Daoy (cell line): ENCODE measurements at places on chromosomes 13 and 19.
A peak's percentile ranks its signal among the peaks of the same experiment; 100 is the strongest.

- no peak for DNase-seq
Measured at GRCh38 chr19:31761281-31761913, 412.2 kb upstream of the TSHZ3 start.

DNA sequence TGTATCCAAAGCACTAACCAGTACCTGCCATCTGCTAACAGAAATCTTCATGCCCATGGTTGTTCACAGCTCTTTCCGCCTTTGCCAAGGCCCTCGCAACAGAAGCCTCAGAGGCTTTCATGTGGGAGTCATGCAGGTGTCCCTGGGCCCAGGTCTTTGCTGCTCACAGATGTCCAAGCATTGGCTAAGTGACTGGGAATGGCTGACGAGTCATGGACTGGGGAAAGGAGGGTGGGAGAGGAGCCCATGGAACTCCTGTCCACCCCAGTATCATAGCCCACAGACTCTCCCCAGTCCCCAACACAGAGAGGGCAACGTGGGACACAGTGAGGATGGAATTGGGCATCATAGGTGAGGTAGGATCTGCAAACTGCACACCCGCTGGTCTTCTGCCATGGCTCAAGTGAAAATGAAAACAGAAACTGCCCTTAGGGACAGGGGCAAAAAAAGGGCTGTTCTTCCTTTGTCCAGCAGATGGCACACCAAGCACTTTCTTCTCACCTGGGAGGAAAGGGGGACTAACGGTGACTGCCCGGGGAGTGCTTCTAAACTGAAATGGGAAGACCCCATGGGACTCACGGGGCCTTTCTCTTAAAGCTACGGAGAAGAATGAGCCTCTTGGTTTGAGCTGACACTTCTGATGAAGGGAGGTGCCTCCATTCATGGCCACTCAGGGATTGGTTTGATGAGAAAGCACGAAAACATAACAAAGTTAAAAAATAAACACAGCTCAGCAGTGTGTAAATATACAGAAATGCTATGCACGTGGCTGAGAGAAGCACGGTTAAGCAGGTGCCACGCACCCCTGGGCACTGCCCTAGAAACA is 11.1 kb upstream of the DHRS12 start:
- DNase-seq = peak; percentile 60

GRCh38 chr13:110723598-110723997 is 10.1 kb downstream of the ING1 start:
- DNase-seq = no peak

DNA sequence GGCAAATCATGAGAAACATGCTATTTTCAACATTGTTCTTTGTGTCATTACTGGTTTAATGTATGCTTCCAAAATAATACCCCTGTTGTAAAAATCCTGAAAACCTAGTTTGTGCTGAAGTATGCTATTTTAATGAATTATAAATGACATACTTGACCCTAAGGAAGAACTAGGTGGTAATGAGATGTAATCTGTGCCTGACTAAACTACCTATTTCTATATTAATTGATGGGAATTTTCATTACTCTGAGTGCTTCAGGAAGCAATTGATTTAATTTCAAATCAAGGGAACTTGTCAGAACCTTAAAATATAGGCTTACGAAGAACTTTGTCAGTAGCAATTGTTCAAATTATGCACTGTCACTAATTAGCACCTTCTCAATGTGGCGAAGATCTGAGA is 1005.6 kb upstream of the SLC10A2 start:
- no peak for DNase-seq

- peak; percentile 90 for DNase-seq
Measured at GRCh38 chr19:1248786-1249297, 459 bp downstream of the MIDN start.

DNA sequence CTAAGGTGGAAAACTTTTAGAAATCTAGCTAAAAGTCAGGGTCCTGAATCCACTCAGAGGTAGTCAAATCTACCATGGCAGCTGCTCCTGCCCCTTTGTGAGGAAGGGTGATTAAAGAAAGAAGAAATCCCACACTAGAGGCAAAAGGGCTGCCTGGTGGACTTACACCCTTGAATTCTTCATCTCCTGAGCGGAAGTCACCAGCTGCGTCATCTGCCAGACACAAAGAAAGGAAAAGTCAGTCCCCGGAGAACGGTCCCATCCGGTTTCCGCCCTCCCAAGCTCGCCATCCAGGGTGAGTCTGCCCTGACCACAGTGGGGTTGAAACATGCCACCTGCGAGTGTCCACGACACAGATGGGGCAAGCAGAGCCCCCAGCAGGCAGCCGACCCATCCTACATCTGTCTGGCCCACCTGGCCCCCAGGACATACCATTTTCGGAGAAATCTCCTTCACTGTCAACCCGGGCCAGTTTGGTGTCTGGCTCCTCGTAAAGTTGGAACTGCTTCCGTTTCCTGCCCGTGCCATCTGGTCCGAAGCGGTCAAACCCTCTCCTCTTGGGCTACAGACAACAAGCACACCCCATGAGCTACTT is 7.7 kb downstream of the AKAP8 start:
- DNase-seq = no peak

DNA sequence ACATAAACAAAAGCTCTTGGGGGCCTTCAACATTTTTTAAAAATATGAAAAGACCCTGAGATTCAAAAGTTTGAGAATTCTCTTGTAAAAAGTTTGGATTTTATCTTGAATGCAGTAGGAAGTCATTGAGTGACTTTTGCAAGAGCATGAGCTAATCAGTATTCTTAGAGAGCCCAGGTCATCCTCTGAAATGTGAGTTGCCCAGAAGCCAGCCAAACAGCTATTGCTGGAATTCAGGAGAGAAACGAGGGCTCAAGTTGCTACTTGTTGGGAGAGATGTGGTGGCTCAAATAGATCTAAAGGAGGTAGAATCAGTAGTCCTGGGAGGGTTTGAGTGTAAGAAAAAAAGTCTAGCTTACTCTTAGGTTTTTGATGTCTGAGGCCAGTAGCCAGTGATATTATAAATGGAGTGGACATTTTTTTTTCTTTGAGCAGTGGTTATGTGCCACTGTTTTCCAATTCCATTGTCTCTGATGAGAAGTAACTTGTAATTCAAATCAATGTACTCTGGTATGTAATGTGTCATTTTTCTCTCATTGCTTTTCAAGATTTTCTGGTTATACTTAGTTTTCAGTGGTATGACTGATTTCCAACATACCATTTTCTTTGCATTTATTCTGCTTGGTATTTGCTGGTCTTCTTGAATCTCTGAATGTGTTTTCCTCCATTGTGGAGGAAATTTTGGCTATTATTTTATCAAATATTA is 30.7 kb downstream of the LMO7 start:
- DNase-seq = no peak
